ENCODE measurements at places on chromosomes 12 and 14.

DNA sequence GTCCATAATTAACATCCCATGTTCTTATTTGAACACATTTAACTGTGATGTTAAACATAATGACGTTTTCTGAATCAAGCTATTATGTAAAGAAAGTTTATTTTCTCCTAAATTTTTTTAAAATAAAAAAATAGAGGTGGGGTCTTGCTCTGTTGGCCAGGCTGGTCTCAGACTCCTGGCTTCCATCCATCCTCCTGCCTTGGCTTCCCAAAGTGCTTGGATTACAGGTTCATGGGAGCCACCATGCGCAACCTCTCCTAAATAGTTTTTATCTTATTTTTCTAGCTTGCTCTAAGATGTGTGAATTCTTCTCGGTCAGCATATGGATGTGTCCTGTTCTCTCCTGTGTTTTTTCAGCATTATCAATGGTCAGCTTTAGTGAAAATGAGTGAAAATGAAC, 3.2 kb downstream of the RAD9B start:
- DNase-seq: no peak

GRCh38 chr14:55294603-55295002, 23.4 kb downstream of the FBXO34 start:
- DNase-seq: no peak

GRCh38 chr14:69090187-69090789, 62.6 kb downstream of the DCAF5 start:
- no peak for DNase-seq

DNA sequence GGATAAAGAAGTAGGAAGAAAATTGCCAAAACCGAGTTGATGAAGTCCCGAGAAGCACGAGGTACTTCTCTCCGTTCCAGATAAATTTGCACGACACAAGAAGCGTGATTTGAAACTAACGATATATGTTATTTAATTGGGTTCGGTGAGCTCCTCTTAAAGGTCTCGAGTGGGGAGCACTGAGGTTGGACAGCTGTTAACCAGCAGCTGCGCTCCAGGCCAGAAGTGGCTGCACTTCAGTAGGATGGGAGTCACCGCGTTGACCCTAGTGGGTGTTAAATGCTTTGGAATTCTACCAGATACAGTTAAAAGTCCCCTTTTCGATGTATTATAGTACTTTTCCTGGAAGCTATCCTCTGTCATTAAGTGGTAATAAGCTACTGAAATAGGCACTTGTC, 953 bp upstream of the DCAF5 start:
- no peak for DNase-seq

- DNase-seq: no peak
Observed at GRCh38 chr14:45715946-45716345, 462.9 kb upstream of the MIS18BP1 start.

- DNase-seq: no peak
Observed at GRCh38 chr12:46300910-46301309, 32.1 kb upstream of the SLC38A1 start.

- DNase-seq: no peak
Observed at GRCh38 chr12:52494100-52494499, 1.0 kb upstream of the KRT6A start.

GRCh38 chr12:31756977-31757420, 28.2 kb upstream of the AMN1 start:
- no peak for DNase-seq

- no peak for DNase-seq
Observed at GRCh38 chr14:94397289-94398181, 9.1 kb upstream of the SERPINA1 start.

DNA sequence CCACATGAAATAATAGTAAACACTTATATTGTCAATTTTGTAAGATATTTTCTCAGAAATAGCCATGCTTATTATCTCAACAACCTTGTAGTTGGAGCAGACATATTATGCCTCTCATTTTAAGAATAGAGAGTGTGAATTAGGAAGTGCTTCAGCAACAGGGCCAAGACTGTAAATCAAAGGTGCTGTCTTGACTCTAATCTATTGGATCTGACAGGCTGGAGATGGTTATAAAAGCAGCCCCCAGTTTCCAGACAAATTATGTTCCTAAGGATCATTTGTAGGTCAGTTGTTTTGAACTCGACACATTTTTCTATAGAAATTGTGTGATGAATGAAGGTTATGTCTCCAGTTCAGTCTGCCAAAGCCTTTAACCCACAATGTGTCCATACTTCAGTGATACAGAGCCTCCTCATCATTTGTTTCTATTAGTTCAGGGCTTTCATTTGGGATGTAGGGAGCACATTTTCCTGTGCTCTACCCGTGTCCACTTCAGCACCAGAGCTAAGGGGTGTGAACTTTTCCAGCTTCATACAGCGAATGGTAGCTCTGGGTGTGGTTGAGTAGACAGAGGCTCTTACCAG, 284.8 kb upstream of the FBXO33 start:
- DNase-seq: no peak

GRCh38 chr12:124601706-124602105, 34.3 kb upstream of the NCOR2 start:
- no peak for DNase-seq

DNA sequence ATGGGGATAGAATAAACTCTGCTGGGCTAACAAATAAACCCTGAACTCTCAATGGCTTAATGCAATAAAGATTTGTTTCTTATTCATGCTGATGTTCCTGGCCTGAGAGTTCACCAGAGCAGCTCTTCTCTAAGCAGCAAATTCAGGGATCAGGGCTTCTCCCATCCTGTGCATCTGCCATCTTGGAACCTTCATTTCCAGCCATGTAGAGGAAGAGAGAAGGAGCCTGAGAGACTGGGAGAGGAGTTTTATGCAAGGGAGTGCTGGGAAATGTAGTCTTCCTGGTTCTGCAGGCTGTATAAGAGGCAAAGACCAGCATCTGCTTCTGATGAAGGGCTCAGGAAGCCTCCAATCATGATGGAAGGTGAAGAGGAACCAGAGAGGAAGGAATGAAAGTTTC, 20.6 kb upstream of the APOLD1 start:
- DNase-seq: no peak

DNA sequence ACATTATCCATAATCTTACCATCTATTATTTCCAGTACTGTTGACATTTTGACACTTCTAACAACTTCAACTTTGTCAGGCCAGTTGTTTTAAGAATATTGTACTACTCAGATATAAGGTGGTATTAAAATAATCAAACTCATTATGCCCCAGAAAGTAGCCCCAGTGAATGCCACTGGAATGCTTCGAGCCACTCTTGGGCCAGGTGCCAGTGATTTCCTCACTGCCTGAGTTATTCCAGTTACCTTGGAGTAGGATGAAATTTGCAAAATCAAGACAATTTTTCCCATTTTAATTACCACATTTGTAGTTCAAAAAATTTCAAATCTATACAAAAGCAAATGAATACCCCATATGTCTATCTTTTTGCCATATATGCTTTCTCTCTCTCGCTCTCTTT, 9.2 kb downstream of the CIPC start:
- DNase-seq: no peak

GRCh38 chr12:28899951-28900350, 249.1 kb upstream of the FAR2 start:
- DNase-seq: no peak

DNA sequence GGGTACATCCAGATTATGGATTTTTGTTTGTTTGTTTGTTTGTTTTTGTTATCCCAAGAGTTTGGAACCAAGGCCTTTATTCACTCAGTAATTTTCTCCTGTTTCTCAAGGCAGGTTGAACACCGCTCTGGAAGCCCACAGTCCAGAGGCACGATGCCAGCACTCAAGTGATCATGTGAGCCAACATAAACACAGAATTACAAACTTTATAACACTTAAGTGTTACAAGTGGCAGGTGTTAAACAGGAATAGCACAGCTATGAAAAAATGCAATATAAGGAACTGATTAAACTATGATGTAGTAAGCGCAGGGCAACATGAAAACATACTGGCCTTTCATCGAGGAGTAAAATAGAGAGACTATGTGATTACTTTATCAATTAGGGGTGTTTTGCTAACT, 1885.8 kb upstream of the SEL1L start:
- DNase-seq: no peak

- no peak for DNase-seq
Observed at GRCh38 chr12:53567961-53568808, 58.0 kb downstream of the ATF7 start.

DNA sequence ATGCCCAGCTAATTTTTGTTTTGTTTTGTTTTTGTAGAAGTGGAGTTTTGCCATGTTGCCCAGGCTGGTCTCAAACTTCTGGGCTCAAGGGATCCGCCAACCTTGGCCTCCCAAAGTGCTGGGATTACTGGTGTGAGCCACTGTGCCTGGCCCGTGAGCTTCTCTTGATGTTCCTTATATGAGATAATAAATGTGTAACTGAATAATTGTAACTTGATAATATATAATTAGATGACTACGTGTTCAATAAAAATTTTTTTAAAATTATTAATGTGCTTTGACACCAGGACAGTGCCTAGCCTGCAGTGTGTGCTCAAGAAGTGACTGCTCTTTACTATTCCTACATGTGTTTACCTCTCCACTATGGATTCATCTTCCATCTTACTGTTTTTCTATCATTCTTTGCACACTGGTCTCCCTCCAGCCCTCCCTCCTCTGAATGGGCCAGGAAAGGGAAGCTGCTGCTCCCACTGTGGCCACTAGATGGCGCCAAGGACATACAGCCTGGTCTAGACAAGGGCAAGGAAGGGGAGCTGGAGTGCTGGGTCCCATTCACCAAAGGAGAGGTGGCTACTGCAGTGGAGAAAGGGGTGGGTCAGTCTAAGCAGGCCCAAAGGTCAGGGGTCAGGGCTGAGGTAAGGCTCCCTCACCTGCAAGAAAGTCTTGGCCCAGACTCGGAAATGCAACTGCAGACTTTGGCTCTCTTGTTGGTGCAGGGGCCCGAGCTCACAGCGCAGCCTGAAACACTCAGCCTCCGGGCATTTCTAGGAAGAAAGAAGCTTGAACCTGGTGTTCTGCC, 14.7 kb upstream of the ZNF385A start:
- peak; percentile 90 for DNase-seq

- no peak for DNase-seq
Observed at GRCh38 chr12:62744551-62744950, 190.4 kb downstream of the PPM1H start.

DNA sequence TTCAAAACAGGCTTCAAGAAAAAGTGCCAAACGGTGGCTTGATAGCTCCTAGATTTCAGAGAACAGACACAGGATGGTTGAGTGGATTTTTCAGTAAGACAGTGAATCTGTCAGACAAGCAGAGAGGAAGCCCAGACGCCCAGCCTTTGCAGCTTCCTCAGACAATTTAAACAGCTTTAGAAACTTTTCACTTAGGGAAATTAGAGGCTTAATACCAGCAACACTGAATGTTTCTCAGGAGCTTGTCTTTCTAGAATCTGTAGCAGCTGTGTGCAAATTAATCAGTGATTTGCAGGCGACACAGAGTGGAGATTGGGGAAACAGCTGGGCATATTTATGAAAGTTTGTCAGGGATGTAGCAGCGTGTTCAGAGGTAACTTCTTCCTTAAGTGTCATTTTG, 362.1 kb downstream of the GALC start:
- DNase-seq: no peak

GRCh38 chr14:24156840-24157239, 4.2 kb upstream of the IRF9 start:
- DNase-seq: no peak

GRCh38 chr12:130590685-130591084, 125.4 kb downstream of the RIMBP2 start:
- DNase-seq: no peak

DNA sequence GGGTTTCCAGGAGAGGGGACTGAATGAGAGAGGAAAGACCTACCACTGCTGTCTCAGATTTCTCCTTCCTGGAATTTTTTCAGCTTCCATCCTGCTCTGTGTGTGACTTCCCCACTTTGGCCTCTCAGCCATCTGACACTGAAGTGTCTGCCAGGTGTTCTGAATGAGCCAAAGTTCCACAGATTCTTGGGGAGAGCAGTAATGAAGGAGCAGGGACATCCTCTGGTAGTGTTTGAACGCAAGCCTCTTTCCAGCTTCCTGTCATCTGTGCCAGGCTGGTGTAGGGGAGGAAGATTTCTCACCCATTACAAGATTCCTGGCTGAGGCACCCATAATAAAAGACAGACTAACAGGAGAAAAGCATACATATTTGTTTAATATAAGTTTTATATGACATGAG, 141.7 kb upstream of the NRXN3 start:
- no peak for DNase-seq

DNA sequence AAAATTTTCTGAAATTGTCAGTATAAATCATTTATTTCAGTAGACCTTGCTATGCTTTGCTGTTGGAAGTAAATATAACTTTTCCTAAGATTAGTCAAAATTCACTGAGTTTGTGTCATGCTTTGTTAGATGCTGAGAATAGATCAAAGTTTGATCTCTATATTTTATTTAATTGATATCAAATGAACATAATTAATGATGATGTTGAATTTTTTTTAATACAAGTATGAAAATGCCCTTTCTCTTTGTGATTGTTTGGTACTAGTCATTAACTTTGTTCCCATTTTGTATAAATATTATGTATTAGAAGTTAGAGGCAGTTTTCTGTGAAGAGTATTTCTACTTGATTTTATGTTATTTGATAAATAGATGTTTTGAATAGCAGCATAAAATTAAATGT, 45.7 kb downstream of the CCDC91 start:
- DNase-seq: no peak

DNA sequence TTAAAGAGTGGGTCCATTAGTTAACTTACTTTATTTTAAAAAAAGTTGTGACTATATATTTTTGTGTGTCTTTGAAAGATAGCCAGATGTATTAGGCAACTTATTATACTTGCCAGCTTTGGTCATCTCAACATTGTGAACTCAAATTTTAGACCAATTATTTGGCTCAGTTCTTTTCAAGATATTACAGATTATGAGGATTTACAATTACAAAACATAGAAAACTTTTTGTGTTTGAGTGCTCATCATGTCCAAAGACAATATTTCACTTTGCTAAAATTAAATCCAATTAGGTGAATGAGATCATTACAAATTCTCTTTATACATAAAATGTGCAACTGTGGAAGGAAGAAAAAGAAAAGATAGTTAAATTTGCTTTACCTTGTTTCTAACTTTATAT, 18.3 kb upstream of the PDE3A start:
- no peak for DNase-seq

DNA sequence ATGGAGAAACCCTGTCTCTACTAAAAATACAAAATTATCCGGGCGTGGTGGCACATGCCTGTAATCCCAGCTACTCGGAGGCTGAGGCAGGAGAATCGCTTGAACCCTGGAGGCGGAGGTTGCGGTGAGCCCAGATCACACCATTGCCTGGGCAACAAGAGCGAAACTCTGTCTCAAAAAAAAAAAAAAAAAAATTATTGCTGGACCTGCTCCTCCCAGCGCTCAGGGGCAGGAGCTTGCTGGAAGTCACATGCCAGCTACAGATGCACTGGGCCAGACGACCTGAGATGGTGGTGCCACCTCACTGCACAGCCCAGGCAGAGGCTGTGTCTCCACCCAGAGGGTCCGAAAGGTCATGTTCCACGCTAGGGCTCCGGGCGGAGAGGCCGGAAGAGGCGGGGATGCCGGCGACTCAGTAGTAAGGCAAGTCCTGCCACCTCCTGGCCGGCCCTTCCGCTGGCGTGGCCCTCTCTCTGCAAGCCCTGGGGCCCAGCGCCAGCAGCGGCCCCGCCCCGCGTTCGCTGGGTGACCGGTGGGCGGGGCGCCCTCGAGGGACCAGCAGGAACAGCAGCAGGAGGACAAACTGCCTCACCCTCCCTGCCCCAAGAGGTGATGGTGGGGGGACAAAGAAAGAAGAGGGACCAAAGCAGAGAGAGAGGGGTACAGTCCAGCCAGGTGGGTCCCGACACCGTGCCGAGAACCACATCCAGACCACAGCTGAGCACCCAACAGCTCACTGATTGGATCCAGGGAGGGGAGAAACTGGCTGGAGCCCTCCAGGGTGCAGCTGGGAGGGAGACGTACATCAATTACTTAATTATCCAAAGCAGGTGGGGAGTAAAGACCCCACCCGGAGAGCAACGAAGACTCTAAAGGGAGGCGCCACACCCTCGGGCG, 3.6 kb upstream of the RHOF start:
- no peak for DNase-seq

All from activated CD8-positive, alpha-beta memory T cell treated with anti-CD3 and anti-CD28 coated beads, Interleukin-2, amount 10 ng/mL, durations not matched to agents 7 days and 5 days (primary cell).